ENCODE measurements at places on chromosomes 4 and X. TPM values are rescaled to one million over a fixed set of nuclear protein-coding genes. Genes with fewer than 3 reads are reported as not detected.

The NIPAL1 gene
- 0.42 TPM for total RNA-seq

The TMEM150C gene
- total RNA-seq: 1.6 TPM

The LEF1 gene
- total RNA-seq: 3.1 TPM

The HS3ST1 gene
- total RNA-seq: 0.27 TPM

The CT45A5 gene
- not detected for total RNA-seq

The GPC3 gene
- total RNA-seq: 18.6 TPM

The IDS gene
- 63.7 TPM for total RNA-seq

The SORCS2 gene
- total RNA-seq: 6.7 TPM

The CCSER1 gene
- not detected for total RNA-seq

The PABPC5 gene
- 5.9 TPM for total RNA-seq

The NWD2 gene
- total RNA-seq: not detected

The SHISA3 gene
- total RNA-seq: 3.9 TPM

The MAGEC2 gene
- total RNA-seq: not detected

The HTR2C gene
- not detected for total RNA-seq

Data from osteocyte (in vitro differentiated cells).